ENCODE measurements at places on chromosomes 5 and 9. TPM values are rescaled to one million over a fixed set of nuclear protein-coding genes. Genes with fewer than 3 reads are reported as not detected.

PCDHB4 gene
- 2.4 TPM for total RNA-seq

DPH7 gene
- 18.4 TPM for total RNA-seq

DOCK2 gene
- total RNA-seq, result 12.1 TPM

DNM1 gene
- total RNA-seq, result 11.3 TPM

GPR150 gene
- total RNA-seq, result 0.10 TPM

PCDHB8 gene
- 6.1 TPM for total RNA-seq

CDKN2B-AS1 gene
- not detected for total RNA-seq

DNA sequence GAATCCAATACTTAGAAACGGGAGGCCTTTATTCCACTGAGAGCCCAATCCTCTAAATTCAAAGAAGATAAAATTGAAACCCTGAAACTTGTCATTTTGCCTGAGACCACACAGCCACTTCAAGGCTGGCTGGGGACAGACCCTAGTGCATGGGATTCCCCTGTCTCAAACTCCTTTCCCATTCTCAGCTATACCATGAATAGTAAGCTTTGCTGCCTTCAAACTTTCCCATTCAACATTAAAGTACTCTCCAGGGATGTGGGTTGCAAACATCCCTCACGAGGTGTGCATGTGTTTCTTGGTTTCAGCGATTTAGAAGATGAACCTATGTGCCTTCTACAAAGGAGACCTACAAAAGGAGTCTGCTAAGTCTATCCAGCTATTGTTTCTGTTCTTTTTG is 64.6 kb downstream of the GABRB2 start:
- no peak for DNase-seq

DNA sequence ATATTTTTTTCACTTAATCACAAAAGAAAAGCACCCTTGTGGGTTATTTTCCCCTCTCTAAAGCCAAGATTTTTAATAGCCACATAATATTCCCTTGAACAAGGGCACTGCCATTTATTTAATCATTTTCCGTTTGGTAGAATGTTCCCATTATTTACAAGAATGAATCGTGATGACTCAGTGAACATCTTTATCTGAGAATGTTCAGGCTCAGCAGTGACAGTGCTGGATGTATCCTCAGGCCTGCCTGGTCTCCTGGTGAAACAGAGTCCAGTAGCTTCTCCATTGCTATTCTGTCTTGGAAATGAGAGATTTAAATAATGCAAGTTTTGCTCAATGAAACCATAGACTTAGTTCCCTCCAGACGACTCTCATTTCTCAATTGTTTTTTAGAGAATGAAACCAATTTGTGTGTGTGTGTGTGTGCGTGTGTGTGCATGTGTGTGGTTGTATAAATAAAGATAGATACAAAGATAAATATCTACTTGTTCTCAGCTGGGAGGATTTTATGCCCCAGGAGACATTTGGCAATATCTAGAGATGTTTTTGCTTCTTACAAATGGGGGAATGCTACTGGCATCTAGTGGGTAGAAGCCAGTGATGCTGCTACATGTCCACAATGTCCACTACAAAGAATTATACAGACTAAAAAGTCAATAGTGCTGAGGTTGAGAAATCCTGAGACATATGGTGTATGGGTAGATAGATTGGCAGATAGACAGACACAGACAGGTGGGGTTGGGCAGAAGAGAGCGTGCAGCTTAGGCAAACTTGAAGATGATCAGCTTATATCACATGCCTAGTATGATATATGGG is 55.0 kb downstream of the PAPPA start:
- DNase-seq, result no peak

DNA sequence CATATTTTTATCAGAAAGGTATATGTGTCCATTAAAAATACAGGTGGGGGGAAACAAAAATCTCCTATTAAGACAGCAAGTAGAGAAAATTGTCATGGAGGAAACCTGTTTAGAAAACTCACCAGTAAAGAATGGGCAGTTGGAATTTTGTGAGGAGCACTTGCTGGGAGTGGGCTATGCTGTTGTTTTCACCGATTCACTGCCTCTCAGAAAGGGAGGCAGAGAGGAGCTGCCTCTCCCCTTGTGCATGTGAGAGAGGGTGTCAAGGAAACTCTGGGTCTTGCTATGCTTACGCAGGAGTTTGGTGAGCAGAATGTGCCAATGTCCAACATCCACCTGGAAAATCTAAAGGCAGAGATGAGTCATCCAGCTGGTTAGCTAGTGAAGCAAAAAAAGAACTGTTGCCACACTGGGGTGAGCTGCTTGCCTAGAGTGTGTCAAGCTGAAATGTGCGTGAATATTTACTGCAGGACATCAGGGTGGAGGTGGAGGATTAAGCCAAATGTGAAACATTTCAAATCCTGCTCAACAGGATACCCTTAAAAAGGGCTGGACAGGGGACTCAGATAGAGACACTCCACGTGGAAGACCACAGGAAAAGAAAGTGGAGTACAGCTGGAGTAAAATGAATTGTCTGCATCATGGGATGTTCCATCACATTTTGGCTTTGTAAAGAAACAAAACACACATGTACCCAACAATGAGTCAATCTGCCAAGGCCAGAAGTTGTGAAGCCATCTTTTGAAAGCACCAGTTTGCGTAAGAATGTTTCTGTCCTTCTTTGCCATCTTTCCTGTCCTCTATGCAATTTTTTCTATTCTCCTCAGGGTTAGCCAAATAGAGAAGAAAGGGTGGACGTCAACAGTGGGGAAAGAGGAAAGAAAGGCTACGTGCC is 449.7 kb upstream of the MPDZ start:
- DNase-seq, result no peak

- DNase-seq, result no peak
These were observed 53.6 kb downstream of the SAXO1 start for GRCh38 chr9:18979367-18979766.

GRCh38 chr5:157175071-157175612 is 5.5 kb upstream of the ITK start:
- no peak for DNase-seq

DNA sequence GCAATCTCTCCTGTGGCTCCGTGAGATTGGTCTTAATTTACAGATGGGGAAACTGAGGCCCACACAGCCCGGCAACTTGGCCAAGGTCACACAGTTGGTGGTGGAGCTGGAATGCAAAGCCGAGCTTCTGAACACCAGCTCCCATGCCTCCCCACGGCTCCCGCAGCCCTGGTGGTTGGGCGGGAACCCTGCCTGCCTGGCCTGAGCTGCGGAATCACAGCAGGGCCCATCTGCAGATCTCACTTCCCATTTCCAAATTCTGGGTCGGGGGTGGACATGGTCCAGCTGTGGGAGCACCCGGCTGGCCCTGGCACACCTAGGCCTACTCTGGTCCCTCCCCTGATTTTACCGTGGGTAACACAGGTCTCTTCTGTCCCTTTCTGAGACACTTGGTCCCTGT is 35.3 kb upstream of the PHYKPL start:
- DNase-seq, result no peak

GRCh38 chr5:93304456-93305250 is 276.4 kb downstream of the NR2F1-AS1 start:
- DNase-seq, result no peak

DNA sequence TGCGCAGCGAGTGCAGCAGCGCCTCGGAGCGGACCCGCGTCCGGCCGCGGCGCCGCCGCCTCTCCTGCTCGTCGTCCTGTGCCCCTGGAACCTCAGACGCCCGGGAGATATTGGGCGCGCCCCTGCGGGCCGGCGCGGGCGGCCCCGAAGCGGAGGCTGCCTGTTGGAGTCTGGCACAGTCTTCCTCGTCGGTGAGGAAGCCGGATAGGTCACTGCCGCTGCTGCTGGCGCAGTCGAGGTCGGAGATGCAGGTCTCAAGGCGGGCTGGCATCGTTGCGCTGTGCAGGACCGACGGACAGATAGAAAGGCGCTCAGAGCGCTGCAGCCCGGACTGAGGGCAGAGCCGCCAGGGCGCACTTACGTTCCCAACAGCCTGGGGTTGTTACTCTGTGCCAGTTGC is 344 bp downstream of the NEUROG1 start:
- DNase-seq, result no peak

DNA sequence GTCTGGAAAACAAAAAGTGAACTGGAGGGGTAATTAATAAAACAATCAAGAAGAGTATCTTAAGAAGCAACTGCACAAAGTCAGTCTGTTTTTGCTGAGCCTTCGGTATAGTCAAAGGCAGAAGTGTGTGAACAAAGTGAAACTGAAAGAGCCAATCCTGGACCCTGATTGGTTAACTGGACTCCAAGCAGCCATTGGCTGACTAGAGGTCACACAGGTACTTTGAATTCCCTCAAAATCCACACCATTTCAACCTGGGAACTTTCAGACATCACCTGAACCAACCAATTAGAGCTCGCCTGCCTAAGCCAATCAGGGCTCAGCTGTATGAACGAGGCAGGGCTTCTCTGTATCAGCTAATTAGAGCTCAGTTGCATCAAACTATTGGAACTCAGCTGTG is 286.7 kb downstream of the TLE4 start:
- no peak for DNase-seq

GRCh38 chr5:89106480-89106879 is 223.5 kb upstream of the MEF2C start:
- DNase-seq, result no peak

DNA sequence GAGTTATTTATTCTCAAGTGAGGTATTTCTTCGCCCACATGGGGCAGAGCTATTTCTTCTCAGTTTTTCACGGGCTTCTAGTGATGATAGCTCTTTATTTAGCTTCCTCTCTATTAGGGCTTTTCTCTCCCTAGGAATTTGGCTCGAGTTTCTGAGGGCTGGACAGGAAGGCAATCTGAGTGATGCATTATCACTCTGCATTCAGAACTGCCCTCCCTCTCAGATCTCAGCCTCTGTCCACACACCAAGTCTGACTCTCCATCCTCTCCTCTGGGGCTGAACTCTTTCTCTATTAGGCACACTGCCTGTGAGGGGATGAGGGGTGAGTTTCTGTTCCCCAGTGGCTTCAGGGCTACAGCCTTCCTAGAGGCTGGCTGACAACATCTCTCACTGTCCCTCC is 14.9 kb upstream of the SCAMP1 start:
- no peak for DNase-seq

GRCh38 chr5:163706053-163706771 is 200.8 kb downstream of the MAT2B start:
- no peak for DNase-seq

GRCh38 chr5:179753971-179754370 is 21.3 kb downstream of the MAML1 start:
- no peak for DNase-seq

GRCh38 chr5:161287436-161287835 is 259.1 kb downstream of the GABRB2 start:
- DNase-seq, result no peak

DNA sequence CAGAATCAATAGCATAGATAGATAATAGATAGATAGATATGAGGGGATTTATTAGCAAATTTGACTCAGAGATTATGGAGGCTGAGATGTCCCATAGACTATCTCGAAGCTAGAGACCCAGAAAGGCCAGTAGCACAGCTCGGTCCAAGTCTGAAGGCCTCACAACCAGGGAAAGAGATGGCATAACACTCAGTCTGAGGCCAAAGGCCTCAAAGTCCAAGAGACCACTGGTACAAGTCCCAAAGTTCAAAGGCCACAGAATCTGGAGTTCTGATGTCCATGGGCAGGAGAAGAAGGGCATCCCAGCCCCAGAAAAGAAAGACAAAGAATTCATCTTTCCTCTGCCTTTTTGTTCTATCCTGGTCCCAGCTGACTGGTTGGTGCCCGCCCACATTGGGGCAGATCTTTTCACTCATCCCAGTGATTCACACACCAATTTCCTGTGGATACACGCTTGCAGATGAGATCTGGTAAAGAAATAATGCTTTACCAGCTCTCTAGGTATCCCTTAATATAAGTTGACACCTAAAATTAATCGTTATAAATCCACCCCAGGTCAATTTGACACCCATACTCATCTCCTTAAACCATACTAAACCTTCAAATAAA is 127.8 kb upstream of the FBN2 start:
- no peak for DNase-seq

- no peak for DNase-seq
These were observed 14.3 kb upstream of the GABRP start for GRCh38 chr5:170769246-170769645.

GRCh38 chr5:10707198-10708142 is 53.6 kb downstream of the DAP start:
- no peak for DNase-seq

GRCh38 chr9:137900584-137901310 is 23.2 kb downstream of the CACNA1B start:
- no peak for DNase-seq

DNA sequence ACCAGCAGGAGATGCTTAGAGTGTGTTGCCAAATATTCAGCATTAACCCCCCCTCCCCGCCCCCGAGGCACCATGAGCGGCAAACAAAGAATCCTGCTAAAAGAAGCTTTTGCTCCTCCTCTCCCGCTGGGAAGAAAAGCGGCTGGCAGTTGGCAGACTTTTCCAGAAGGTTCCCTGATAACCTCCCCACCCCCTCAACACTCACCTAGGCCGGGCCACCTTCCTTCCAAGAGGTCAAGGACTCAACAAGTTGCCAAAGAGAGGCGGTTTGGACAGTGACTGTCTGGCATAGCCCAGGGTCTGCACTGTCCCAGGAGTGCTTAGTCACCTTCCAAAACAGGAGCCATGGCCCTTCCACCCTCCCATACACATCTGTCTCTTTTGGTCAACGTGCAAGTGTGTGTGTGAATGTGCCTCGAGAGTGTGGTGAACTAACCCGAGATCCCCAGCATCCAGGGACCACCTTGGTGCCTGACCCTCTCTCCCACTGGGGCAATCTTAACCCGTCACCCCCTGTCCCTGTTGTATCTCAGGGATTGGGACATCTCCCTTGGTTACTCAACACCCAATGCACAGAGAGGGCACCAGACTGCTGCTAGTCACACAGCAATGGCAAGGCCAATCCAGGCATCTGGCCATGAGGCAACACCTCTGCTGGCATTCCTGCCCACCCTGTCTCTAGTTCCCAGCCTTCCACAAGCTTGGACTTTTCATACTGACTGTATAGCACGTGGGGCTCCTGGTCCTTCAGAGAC is 18.9 kb downstream of the CAMK2A start:
- no peak for DNase-seq

GRCh38 chr9:37937366-37937765 is 33.4 kb upstream of the SLC25A51 start:
- no peak for DNase-seq

- DNase-seq, result no peak
These were observed 237.0 kb downstream of the TENT4A start for GRCh38 chr5:6950250-6950649.

DNA sequence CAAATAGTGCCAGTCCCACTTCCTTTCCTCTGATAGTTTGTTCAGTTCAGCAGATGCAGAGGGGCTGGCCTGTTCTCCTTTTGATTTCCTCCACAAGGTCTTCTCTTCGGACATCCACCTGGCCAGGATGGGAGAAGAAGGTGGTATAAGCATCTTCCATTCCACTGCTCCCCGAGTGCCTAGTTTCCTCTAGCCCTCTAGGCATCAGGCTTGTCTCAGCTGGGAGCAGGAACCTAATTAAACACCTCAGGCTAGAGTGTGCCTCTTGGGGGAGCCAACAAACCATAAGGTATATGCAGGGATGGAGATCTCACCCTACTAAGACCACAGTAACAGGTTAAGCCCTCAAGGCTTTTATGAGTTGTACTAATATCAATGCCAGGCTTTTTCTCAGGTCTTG is 835 bp upstream of the DND1 start:
- DNase-seq, result no peak

Measured in left cardiac atrium (tissue), 4 donors.